Activated naive CD4-positive, alpha-beta T cell treated with Interleukin-2 at 50 U/mL for 16 hours (primary cell): ENCODE measurements at places on chromosomes 4 and X.

DNA sequence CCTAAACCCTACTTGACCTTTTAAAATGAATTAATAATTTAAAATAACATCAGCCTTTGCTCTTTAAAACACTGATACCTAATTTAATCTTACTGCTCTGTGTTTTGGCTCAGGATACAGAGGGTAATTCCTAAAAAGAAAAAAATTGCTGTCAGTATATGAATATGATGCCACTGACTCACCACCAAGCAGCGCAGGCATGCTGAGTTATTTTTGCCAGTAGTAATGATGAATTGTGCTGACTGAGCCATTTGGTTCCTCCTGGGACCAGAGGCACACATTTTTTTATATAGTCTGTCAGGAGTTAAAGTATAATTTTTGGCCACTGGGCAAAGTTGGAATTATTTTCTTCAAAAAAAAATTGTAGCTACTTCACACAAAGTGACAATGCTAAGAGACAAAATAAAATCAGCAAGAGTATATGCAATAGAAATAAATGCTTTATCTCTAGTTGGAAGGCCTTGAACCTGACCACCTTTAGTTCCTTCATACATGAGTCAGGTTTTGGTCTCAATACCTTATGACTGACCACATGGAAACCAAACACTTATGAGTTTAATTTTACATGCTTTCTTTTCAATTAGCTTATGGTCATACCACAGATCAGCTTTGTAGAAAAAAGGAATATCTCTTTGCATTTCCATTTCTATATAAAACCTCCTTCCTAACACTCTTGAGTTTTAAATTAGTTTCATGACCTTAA, 115.1 kb downstream of the PPP3CA start:
- DNase-seq = peak; percentile 44

- DNase-seq = no peak
Observed at GRCh38 chr4:168648929-168649328, 152.1 kb downstream of the PALLD start.

DNA sequence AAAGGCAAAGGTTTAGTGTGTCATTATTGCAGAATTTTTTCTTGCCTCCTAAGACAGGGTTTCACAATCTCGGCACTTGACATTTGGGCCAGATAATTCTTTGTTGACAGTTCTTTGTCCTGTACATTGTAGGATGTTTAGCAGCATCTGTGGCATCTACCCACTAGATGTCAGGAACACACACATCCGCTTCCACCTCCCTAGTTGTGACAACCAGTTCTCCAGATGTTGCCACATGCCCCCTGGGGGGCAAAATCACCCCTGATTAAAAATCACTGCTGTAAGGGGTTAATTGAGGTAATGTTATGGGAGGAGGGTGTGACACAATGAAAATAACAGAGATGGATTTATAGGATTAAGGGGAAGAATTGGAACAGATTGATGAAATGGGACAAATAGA, 75.3 kb downstream of the HMGB2 start:
- DNase-seq = no peak

DNA sequence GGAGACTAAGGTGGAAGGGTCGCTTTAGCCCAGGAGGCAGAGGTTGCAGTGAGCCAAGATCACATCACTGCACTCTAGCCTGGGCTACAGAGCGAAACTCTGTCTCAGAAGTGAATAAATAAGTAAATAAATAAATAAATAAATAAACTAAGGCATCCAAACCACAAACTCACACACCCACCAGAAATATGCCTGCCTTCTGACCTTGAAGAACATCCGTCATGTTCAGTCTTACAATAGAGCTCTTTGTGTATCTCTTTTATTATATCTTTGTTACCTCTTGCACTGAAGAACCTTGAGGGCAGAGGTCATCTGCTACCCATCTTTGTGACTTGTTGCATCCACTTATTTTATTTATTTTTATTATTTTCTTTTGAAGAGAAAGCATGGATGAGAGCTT, 71.6 kb downstream of the PRRG1 start:
- no peak for DNase-seq

DNA sequence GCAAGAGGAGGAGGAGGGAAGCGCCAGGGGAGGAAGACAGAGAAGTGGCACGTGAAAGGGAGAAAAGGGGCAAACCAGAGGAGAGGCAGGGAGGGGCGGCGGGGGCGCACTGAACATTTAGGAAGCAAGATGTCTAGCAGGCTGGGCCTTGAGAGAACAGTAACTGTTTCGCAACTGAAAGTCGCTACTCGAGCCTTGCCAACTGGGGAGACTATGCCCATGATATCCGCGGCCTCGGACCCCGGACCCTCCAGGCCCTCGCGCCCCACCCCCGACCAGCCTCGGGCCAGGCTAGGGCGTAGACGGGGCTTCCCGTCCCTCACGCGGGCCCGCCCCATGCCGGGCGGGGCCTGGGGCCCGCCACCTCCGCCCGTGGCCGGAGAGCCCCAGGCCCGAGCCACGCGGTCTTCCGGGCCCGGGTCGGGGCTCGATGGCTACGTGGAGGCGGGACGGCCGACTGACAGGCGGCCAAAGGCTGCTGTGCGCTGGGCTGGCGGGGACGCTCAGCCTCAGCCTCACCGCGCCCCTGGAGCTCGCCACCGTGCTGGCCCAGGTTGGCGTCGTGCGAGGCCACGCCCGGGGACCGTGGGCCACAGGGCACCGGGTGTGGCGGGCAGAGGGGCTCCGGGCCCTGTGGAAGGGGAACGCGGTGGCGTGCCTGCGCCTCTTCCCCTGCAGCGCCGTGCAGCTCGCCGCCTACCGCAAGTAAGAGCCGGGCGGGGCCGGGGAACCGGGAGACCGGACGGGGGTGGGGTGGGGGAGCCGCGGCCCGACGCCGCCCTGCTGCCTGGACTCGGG, at the start of gene SLC25A43:
TSS of gene SLC25A43 (plus strand) at position 363 of the 798 bp plus-strand sequence. CDS start at position 431, 68 bp downstream.
- DNase-seq = peak; percentile 30

DNA sequence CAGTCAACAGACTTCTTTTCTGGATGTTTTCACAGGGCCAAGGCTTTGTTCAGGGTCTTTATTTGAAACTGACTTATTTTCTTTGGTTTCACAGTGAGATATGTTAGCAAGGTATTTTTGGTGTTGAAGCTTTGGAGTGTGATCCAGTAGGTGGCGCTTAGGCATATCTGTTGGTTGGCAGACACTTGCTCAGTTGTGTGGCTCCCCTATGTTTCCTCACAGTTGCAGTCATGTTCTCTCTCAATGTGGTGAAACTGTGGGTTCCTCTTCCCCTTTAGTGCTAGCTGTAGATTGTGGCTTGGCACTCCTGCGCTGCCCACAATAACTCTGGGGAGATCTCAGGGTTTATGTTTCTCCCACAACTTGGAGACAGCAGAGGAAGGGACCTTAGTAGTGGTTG, 460.8 kb downstream of the SLITRK2 start:
- DNase-seq = no peak

DNA sequence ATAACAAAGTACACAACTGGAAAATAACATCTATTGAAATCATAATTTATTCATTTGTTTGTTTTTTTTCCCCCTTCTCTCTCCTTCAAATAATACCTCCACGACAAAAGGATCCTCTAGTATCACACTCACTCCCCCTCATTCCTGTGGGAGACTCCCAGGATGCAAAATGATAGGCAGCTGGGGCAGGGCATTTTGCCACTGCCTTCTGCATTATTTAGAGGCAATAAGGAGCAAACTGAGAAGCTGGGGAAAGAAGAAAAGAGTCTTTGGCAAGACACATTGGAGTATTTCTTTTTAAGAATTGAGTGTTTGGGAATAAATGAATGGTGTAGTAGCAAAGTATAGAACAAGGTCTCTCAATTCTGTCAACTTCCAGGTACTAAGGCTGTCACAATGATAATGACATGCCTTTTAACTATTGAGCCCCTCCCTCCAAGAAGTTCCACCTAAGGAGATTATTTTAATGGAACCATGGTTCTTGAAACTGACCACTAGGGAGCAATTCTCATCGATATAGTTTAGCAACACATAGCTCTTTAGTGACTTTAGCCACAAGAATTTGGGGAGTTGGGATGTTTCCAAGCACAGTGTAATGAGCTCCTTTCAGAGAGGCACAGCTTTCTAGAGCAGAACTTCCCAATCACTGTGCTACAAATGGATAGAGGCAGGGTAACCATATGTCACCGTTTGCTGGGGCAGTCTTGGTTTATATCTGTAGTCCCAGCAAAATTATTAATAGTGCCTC, 303.3 kb downstream of the FRMPD4 start:
- DNase-seq = no peak

DNA sequence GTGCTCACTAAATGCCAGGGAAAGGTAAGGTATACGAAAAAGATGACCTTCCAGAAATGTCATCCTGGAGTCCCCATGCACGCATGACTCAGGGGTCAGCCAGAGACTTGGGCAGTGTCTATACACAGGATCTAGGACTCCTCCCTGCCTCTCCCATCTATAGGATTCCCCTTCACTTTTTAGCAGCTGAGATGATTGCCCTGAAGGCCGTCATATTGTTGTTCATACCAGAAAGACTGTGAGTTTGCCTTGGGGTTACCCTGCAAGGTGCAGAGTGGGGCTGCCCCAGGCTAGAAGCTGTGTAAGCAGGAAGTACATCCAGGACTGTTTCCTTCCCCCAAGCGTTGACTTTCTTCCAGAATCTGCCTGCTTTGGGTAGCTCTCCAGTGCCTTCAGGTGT, 55.1 kb upstream of the MAMLD1 start:
- no peak for DNase-seq

- no peak for DNase-seq
Observed at GRCh38 chr4:47519239-47519883, 34.3 kb downstream of the ATP10D start.

DNA sequence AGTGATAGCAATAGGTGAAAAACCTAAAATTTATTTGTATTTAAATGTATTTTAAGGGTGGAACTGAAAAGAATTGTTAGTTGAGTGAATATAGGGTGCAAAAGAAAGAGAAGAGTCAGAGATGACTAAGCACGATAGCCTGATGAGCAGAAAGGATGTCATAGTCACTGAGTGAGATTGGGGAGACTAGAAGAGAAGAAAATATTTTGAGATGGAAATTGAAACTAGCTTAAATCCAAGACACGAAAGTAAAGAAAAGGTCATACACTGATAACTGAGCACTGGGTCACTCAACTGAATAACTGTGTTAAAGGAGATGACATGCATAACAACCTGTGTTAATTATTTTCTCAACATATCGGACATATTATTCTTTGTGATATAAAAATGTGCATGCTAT, 55.5 kb downstream of the SPANXN4 start:
- no peak for DNase-seq

DNA sequence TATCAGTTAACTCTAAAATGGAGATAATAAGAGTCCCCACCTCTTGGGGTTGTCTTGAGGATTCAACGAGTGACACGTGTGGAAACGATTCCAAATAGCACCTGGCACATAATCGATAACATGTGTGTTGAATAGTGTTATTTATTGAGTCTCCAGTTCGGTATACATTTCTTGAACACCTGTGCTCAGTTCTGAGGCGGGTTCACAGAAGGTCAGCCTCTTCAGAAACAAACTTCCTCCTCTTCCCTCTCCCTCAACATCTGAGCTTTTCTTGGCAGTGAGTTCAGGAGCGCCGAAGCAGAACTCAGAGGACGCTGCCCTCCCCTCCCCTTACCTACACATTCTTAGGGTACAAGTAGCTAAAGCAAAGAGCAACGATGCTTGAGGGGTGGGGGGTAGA, 934 bp downstream of the PDHA1 start:
- DNase-seq = no peak

GRCh38 chr4:39375478-39375877, 9.3 kb upstream of the RFC1 start:
- DNase-seq = no peak

- peak; percentile 48 for DNase-seq
Observed at GRCh38 chrX:39445336-39445735, 644.1 kb downstream of the MID1IP1 start.

GRCh38 chrX:39729981-39730661, 367.6 kb downstream of the BCOR start:
- no peak for DNase-seq

DNA sequence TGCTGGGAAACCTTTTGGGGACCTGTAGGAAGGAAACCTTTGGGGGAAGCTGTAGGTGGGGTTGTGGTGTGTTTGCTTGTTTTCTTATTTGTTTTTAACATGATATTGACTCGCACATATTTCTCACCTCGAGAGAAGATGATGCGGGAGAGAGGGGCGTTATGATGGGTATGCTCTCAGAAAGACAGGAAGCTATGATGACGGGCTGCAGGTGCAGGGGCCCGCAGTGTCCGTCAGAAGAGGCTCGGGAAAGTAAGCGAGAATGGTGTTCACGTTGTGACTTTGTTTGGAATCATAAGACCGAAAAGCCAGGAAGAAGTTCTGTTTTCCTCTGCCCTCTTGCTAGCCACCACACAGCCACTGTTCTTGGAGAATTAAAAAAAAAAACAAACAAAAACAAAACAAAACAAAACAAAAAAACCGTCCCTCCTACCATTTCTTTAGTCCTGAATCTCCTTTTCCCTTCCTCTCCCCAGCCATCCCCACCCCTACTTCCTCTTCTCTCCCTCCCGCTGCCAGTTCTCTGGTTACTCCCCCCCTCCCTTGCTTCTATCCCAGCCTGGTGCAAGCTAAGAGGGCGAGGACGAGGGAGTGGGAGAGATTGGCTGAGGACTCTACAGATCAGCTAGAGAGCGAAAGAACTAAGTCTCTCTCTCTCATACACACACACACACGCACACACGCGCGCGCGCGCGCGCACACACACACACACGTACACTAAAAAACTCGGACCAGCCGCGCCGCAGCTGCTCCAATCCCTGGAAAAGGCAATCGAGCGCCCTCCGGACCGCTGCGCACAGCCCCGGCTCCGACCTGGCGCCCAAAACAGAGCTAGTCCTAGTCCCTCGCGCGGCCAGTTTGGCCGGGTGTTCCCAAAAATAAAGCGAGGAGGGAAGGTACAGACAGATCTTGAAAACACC, at the start of gene BMP3:
TSS of gene BMP3 (plus strand) at position 648 of the 920 bp plus-strand sequence. CDS start 577 bp downstream, outside the sequence.
- no peak for DNase-seq

DNA sequence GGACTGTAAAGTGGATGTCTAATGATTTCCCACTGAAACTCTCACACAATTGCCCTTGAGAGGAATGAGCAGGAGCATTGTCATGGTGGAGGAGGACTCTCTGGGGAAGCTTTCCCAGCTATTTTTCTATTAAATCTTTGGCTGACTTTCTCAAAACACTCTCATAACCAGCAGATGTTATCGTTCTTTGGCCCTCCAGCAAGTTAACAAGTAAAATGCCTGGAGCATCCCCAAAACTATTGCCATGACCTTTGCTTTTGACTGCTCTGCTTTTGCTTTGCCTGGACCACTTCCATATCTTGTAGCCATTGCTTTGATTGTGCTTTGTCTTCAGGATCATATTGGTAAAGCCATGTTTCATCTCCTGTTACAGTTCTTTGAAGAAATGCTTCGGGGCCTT, 120.2 kb upstream of the PDE5A start:
- no peak for DNase-seq

GRCh38 chrX:24805201-24805600, 111.5 kb downstream of the POLA1 start:
- DNase-seq = no peak
